Endothelial cell (in vitro differentiated cells): ENCODE measurements at places on chromosomes 16 and 17. TPM values are rescaled to one million over a fixed set of nuclear protein-coding genes. Genes with fewer than 3 reads are reported as not detected.

KRTAP9-2 gene
- total RNA-seq = not detected

CHD9NB gene
- 2.0 TPM for total RNA-seq

RNF157 gene
- total RNA-seq = 18.7 TPM

VTN gene
- not detected for total RNA-seq

GLG1 gene
- total RNA-seq = 153 TPM

C16orf96 gene
- total RNA-seq = 0.54 TPM

SLC6A2 gene
- not detected for total RNA-seq

ITGB3 gene
- total RNA-seq = not detected

FOXJ1 gene
- total RNA-seq = 2.1 TPM

PRR11 gene
- 16.0 TPM for total RNA-seq

STH gene
- total RNA-seq = not detected

ZPBP2 gene
- not detected for total RNA-seq

ZNRF1 gene
- total RNA-seq = 115 TPM

PPL gene
- 1.1 TPM for total RNA-seq

MYH1 gene
- total RNA-seq = not detected

SLC25A19 gene
- 2.9 TPM for total RNA-seq

ENGASE gene
- total RNA-seq = 31.6 TPM
